ENCODE measurements at places on chromosomes 13 and 19.

DNA sequence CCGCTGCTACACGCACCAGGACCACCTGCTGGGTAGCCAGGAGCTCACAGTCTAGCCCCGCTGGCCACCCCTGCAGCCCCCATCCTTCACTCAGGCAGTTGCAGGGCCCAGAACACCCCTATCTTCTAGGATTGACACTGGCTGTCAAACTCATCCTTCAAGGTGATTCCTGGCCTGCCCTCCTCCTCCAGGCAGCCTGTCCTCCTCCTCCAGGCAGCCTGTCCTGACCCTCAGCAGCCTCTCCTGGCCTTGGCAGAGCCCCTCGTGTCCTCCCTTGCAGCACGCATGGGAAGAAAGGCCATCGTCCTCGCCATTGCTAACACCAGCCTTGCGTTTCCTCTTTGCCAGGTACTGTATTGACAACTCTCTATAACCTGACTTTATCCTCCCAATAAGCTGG is 3.8 kb upstream of the EPS8L1 start:
- DNase-seq: no peak

GRCh38 chr13:50845211-50845610 is 1.7 kb upstream of the DLEU7 start:
- no peak for DNase-seq

DNA sequence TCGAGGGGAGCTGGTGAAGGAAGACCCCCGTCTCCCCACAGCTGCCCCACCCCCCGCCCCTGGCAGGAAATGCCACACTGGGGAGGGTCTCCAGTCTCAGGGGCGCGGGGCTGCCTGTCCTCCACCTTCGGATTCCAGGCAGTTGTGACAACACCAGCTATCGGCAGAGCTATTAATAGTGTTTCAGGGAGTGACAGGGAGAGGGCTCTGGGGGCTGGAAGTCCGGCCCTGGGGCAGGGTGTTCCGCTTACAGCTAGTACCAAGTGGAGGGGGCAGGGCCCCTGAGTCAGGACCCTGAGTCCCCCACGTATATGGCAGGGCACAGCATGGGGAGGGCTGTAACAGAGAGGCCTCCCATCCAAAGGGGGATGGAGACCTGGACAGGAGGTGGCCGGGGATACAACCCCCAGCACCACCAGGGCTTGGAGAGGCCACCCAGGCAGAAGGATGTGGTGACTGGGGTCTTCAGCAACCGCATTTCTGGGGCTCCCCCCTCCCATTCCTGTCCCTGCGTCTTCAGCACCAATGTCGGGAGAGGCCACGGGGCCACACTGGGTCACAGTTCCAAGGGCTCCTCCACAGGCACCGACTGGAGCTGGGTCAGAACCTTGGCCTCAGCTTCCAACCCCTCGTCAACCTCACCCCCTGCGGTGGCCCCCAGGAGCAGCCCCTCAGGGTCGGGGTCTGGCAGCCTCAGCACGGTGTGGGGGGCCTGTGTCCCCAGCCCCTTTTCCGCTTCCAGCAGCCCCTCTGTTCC is 3.9 kb downstream of the SIX5 start:
- DNase-seq: no peak

DNA sequence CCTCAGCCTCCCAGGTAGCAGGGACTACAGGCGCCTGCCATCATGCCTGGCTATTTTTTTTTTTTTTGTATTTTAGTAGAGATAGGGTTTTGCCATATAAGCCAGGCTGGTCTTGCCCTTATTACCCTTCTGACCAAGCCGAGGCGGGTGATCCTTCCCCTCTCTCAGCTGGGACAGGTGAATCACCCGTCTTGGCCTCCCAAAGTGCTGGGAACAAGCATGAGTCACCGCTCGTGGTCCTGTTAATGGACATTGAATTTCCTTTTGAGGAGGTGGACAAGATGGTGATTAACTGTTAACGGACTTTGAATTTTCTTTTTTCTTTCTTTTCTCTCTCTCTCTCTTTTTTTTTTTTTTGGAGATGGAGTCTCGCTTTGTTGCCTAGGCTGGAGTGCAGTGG is 10.6 kb downstream of the CD70 start:
- DNase-seq: peak; percentile 76

DNA sequence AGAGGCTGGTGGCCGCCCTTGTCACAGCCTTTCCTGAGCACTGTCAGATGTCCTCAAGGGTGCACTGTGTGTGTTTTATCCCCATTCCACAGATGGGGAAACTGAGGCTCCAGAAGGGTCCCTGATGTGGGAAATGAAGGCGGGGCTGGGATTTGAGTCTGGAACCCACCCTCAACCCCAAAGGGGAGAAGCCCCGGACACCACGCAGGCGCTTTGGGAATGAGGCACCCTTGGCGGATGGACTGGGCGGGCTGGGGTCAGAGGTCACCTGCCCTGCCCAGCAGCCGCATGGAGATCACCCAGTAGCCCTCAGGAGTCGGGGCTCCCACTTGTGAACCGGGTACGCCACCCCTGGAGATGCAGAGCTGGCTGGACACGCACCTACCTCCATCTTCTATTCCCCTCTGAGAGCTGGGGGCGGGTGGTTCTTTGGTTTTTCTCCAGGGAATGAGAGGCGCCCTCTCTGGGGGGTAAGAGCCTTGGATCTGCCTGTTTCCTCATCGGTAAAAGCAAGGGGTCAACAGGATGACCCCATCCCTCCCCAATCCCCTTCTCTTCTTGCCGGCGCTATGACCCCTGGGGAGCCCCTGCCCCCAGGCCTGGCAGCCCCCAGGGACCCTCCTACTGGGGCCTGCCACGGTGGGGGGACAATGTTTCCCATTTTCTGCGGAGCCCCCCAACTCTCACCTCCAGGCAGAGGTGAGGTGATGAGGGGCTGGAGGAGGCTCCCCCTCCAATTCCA is 8.3 kb upstream of the ONECUT3 start:
- no peak for DNase-seq

- no peak for DNase-seq
Measured at GRCh38 chr19:45423033-45423588, 606 bp downstream of the ERCC1 start.

DNA sequence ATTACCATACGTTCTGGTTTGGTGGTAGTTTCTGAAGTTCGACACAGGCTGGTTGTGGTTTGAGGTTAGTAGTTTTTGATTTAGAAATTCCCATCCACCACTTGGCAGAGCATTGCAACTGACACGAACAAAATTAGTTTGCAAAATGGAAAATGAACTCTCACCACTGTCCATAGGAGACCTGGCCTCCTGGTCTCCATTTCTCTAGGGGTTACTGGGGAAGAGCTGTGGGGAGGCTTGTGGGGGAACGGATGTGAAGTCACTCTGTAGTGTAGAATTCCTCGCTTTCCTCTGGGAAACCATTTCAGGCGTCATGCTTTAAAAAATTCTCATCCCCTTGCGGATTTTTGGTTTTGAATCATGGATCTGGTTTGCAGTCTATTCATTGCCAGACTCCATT is 321.5 kb upstream of the MAB21L1 start:
- no peak for DNase-seq

DNA sequence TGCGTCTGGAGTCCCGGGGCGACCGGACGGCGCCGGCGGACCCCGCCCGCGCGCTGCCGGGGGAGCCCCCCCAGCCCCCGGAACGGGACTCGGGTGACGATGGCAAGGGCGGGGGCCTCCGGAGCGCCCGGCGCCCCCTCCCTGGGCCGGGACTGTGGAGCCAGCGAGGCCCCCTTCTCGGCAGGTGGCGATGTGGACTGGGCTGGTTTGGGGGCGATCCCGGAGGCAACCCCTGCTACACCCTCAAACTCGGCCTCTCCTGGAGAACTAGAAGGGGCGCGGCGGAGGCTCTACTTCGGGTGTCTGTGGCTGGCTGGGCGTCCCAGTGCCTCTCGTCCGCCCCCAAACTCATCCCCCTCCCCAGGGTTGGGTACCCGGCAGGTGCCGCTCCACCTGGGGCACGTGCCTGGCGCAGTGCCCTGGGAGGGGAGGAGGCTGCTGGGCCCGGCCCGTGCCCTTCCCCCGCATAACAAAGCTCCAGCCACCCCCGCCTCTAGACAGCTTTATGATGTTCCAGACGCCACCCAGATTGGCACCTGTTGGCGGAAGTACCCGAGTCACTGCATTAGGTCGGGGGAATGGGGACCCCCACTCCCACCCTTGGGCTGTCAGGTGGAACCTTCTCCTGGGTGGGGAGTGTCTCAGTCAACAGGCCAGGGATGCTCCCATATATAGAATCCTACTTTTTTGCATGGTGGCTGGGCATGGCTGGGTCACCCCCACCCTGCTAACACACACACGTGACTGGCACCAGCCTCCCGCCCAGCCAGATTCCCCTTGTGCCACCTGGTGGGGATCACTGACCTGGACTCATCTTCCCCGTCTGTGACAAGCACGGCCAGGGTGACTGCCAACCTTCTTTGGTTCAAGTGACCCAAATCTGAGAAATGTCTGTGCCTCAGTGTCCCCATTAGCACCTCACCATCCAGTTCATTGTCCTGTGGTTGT is 722 bp downstream of the PKN1 start:
- DNase-seq: no peak

DNA sequence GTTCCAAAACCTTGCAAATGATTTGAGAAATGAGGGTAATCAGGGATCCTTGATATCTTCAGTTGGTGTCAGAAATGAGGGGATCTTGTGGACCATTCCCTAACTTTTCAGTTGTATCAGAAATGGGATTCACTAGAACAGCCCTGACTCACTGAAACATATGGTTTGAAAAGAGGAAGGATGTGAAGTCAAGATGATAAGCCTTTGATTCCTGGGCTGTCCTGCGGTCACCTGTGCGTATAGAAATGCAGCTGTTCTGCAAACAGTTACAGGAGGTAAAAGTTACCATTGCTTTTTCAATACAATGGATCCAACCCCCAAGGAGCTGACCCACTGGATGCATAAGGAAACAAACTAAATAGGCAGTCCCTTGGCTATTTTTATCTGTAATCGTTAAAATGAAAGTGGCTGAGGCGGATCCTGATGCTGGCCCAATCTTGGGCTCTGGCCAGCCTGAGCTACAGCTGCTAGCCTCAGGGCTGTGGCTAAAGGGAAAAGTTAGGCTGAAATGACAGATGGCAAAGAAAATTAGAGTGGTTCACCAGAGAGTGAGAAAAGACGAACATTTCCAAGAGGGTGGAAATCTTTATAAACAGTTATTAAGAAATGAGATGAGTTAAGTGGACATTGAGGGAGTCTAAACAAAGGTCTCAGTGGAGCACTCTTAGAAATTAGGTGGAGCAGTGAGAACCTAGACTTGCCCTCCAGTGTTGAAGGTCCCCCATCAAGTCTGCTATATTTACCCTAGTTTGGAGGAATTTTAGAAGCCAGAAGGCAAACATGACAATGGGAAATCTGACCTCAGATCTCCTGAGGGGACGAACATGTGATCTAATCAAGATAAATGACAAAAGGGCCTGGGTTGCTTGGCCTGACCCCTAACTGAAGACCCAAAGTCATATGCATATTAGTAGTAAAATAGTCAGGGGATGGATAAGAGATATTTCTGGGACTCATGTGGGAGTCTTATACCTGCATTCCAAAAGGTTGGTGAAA is 7.6 kb downstream of the SIGLECL1 start:
- no peak for DNase-seq

DNA sequence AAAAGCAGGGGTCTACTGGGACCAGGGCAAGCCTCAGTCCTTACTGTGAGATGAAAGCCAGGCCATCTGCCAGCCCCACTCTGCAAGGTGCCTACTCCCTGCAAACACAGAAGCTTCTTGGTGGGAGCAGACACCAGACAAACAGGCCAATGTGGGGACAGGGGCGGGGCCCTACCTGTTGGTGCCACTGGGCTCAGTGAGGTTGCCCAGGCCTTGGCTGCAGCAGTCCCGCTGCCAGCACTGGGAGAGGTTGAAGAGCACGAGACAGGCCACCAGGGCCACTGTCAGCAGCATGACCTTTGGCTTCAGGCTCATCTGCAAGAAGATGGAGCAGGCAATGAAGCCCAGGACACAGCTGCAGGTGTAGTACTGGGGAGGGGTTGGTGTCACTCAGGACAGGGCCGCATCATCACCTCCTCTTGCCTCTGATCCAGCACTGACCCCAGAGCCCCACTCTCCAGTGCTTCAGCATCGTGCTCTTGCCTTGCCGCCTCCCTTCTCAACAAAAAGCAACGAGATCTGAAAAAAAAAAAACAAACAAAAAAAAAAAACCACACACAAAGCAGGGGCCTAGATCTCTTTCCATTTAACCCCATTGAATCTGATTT is 72.6 kb downstream of the NBEA start:
- no peak for DNase-seq

DNA sequence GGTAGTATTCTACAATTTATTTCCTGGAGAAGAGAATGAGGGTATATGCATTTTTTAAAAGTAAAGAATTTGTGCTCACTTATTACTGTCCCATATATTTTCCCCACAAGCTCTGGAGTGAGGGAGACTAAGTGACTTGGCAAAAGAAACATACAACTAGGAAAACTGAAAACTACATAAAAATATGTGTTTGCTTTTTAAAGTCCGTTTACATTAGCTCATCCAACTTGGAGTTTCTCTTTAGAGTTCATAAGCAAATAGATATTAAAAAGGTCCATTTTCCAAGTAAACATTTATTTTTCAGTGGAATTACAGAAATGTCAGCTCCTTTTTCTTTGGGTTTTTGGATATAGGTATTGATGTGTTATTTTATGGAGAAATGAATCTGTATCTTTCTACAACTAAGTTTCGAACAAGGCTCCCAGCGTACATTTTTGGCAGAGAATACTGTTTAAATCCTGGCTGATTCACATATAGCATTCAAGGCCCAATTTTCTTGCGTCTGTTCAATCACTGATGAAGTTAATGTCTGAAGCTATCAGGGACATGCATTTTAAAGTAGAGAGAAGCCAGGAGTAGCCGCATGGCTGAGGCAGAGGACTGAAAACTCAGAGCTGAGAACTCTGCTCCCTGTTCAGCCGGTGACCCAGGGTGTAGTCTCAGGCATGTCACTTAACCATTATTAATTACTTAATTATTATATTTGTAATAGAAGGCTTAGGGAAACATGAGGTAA is 729.4 kb downstream of the EFNB2 start:
- DNase-seq: no peak

DNA sequence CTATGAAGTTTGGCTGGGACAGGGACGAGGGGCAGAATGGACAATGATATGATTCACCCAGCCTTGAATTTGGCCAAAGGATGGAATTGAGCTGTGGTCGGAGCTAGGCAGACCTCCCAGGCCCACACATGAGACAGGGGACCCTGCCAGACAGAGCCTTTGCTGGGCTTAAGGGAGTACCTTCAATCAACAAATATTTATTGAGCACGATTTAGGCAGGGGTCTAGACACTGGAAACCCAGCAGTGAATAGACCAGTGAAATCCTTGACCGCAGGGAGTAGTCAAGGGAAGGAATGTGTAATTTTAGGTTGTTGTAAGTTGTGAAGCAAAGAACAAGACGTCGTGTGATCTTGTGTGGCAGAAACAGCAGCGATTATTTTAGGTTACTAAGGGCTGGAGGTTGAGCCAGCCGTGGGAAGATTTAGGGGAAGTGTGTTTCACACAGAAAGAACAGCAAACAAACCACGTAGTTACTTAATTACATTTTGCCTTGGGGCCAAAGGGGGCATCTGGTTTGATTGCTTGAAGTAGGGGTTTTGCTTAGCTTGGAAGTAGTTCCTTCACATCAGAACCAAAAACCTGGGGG is 16.9 kb upstream of the AP1M2 start:
- DNase-seq: no peak
